ENCODE measurements at places on chromosomes 6 and 20.

GRCh38 chr6:148689168-148689567, 57.7 kb upstream of the UST start:
- DNase-seq = no peak

DNA sequence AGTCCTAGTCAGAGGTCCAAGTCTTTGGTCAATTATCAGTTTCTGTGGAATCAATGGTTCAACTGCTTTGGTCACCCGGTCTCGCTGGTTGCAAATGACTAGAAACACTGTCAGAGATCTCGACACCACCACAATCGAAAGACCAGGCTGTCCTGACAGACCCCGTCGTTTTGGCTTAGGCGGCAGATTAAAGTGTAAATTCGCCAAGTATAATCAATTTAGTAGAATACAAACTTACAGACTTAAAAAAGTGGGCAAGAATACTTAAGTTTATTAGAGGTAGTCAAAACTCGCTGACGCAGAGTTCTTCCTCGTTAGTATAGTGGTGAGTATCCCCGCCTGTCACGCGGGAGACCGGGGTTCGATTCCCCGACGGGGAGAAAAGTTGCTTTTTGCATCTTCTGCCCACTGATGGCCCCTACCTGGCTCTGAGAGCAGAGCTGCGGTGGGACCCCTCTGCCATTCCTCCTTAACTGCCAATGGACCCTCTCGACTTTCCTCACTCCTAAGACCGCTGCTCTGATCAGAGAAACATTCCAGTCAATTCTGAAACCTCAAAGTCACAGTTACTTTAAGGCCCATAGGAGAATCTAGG, 30.6 kb upstream of the ZNF184 start:
- peak; percentile 68 for DNase-seq

DNA sequence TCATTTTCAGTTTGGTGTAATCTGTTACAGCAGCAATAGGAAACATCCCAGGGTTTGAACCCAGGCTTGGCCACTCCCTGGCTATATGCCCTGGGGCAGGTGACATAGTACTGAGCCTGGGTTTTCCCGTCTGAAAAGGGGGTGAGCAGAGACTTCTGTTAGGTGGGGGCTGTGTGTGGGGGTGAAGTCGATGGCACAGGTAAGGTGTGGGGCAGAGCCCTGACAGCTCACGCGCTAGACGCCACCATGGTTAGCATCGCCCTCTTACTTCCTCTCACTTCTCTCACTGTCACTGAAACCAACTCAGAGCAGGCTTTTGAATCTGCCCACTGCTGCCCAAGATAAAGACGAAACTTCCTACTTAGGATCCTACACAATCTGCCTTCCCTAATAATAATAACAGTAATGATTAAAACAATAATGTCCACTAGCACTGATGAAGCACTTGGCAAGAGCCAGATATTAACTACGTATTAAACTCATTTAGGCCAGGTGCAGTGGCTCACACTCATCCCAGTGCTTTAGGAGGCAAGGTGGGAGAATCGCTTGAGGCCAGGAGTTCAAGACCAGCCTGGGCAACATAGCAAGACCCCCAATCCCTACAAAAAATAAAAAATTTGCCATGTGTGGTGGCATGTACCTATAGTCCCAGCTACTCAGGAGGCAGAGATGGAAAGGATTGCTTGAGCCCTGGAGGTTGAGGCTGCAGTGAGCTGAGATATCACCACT, 117.9 kb upstream of the PTPN1 start:
- DNase-seq = no peak

DNA sequence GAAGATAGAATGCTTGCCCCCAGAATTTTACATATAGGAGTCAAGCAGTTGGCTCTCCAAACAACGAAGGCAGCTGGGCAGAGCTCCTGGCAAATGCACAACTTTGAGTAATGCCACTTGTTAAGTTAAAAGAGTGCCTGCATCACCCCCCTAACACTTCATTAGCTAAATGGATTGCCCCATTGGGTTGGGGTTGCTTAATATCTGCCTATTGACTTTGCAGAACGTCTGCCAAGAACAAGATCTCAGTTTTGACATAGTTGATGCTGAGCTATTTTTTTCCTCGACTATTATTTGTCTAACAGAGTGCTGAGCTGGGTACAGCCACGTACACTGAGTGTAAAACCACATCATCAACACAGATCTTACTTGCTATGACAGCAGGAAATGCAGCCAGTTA, 12.1 kb downstream of the ANKRD60 start:
- no peak for DNase-seq

DNA sequence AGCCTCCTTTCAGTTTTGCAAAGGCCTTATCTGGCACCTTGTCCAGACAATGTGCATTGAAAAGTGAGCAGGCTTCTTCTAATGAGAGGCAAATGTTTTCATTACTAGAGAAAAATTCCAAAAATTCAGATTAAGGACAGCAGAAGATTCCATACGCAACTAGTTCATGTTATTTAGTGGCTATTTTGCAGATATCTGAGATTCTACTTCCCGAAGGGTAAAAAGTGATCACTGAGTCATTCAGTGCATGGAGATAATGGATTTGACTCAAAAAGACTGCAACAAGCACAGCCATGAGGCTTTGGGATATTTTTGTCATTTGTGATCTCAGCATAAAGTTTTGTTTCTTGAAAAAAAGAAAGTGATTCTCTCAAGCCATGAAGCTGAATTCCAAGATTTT, 29.9 kb downstream of the METTL24 start:
- no peak for DNase-seq

DNA sequence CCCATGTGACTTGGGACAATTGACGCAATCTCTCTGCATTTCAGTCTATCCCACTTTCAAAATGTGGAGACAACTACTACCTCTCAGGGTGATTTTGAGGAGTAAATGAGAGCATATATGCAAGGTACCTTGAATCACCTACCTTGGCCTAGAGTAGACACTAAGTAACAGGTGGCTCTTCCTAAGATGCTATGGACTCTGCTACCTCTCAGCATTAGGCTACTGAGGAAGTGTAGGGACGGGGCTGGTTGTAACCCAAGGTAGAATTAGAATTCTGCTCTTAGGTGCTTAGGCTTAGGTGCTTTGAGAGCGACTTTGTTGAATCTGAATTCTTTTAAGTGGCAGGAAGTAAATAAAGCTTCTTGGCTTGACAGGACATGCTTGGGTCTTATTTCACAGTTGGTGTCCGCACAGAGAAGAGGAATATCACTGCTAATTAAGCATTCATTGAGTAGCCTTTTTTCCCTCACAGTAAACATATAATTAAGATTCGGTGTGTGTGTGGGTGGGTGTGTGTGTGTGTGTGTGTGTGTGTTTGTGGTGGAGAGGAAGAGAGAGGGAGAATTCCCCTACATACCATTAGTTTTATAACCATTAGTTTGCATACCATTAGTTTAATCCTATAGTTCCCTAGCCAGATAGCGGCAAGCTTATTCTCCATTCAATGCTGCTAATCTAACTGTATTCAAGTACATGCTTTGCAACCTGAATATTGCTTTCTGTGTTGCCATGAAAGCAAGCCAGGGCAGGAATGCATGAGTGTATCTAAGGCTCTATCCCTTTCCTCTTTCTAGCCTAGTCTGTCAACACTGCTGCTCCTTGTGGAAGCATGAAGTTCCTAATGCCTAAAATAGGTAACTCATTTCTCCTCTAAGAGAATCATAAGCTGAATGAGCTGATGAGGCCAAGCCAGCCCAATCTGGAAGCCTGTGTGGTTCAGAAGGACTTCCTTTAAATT, 112.5 kb downstream of the IPCEF1 start:
- DNase-seq = no peak

DNA sequence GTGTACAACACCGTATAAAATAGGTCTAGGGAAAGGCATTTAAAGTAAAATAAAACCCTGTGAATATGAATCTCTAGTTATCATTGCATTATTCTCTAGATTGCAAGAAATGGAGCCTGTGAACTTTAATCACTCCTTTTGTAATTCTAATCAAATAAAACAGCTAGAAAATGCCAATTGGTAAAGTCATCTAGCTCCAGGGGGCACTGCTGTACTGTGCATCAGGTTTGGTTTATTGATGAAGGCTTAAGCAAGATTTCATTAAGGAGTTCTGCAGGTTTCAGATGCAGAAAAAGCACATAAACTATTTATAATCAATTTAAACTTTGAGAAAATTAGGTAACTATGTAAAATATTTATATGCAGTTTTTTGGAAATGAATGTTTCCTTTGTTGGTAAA, 645.0 kb downstream of the PHF3 start:
- DNase-seq = peak; percentile 22

GRCh38 chr6:83313882-83314281, 117.0 kb downstream of the ME1 start:
- no peak for DNase-seq

- DNase-seq = peak; percentile 38
Measured at GRCh38 chr20:11204926-11205768, 531.3 kb upstream of the JAG1 start.

- DNase-seq = no peak
Measured at GRCh38 chr6:119614138-119614537, 264.6 kb upstream of the MAN1A1 start.

GRCh38 chr6:33069021-33069738, 4.3 kb downstream of the HLA-DPA1 start:
- no peak for DNase-seq

DNA sequence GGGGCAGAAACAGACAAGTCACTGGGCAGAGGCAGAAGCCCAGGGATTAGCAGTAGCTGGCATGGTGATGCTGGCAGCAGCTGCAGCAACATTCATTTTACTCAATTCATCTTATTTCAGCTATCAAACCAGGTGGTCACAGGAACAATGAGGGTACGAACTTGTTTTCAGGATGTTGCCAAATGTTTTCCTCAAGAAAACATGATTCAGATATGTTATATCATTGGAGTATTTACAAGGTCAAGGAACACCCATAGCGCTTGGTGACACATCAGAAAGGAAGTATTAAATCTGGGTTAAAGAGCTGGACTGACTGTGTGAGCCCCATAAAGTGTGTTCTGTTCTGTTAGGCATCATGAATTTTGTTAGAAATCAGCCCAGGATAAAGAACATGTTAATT, 456.9 kb upstream of the ID4 start:
- DNase-seq = no peak

DNA sequence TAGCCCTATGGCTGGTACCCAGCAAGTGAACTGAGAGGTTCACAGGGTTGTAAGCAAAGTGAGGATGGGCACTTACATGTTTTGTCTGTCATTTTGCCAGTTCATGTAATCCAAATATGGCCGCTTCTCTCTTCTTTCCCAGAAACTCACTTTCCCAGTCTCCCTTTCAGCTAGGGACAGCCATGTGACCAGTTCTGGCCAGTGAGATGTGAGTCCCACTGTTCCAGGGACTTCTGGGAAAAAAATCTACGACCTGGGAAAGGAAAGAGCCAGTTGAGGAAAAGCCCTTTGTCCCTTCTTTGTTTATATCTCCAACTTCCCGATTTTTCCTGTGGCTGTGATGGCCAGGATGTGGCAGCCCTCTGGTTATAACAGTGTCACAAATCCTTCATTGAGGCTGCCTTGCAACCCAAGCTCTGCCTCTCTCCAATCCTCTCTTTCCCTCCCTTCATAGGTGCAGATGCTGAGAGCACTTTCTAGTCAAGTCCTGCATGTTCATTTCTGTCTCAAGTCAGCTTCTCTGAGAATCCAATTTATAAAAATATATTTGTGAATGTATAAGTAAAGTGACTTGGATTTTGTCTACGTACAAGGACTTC, 148.6 kb upstream of the ZFP64 start:
- no peak for DNase-seq

- DNase-seq = no peak
Measured at GRCh38 chr6:69816569-69816968, 19.8 kb upstream of the LMBRD1 start.

DNA sequence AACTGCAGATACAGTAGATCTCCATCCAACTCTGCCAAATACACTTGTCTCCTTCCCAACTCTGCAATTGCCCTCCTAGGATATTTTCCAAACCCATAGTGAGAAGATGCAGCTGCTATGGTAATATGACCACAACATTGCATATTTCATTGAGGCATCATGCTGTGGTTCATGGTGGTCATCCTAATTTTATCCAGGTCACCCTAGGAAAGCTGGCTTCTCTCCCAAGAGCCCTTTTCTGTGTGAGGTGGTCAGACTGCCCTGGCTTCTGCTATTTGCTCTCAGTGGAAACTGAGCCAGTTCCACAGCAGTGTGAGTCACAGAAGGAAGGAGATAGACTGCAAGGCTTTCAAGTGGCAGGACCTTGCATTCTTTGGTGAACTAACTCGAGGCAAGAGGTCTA, 5.5 kb downstream of the OGFRL1 start:
- no peak for DNase-seq

DNA sequence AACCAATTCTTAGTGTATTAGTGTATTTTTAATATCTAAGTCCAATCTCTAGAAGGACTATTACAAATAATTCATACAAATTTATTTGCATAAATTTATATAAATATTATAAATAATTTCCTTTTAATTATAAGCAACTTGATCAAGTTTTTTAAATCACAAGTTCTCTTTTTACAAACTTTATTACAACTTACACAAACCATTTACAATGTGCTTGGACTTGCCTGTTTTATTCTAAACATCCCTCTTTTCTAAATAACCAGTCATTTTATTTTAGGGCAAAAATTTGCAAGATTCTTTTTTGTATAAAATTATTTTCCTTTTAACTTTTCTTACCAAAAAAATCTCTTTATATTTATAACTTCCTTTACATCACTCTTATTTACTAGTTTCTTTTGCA, 83.5 kb upstream of the SYNCRIP start:
- no peak for DNase-seq

GRCh38 chr20:57092112-57092899, 174.1 kb downstream of the BMP7 start:
- DNase-seq = no peak

DNA sequence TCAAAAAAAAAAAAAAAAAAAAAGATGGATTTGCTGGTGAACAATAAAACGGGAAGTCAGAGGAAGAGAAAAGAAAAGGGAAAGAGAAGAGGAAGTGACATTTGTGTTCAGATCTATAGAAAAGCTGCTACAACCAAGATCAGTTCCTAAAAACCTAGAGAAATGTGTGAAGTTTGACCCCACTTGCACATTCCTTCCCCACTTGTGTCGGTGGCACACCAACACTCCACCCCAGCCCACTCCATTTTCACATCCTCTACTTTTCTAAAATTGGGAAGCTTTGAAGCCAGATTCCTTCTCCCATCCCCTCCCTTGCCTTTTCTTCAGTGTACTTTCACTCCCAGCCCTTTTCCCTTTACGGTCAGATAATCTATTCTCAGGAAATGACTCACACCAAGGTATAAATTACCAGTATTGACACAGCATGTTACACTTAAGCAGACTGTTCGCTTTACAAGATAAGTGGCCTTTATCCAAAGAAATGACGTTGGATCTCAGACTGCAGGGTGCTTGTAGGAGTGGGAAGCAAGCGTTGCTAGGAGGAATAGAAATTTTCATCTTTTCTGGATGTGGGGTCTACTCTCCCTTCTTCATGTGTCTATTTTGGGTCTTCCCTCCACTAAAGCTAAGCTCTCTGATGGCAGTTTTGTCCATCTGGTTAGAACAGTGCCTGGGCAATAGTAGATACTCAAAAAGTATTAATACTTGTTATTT, 92.5 kb upstream of the ADGRF1 start:
- DNase-seq = no peak

DNA sequence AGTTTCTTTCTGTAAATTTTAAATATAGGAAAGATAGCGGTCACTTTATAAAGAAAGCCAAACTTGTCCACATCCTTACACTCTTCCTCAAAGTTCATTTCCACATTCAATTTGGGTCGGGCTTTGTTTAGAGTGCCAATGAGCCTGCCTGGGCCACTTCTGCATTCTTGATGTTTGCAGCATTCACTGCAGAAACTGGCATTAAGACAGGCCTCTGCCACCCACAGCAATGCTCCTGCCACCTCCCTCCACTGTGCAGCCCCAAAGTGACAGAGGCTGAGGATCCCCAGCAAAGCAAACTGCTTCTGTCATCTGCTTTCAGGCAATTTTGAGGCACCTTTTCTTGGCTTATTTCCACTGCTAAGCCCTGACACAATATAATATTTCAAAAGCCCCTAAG, 61.2 kb downstream of the TNFAIP3 start:
- no peak for DNase-seq

- no peak for DNase-seq
Measured at GRCh38 chr20:2838170-2838797, 2.2 kb downstream of the PCED1A start.

Measured in NCI-H1694 (cell line).